ENCODE measurements at places on chromosomes 5 and 9.
A peak's percentile ranks its signal among the peaks of the same experiment; 100 is the strongest.

DNA sequence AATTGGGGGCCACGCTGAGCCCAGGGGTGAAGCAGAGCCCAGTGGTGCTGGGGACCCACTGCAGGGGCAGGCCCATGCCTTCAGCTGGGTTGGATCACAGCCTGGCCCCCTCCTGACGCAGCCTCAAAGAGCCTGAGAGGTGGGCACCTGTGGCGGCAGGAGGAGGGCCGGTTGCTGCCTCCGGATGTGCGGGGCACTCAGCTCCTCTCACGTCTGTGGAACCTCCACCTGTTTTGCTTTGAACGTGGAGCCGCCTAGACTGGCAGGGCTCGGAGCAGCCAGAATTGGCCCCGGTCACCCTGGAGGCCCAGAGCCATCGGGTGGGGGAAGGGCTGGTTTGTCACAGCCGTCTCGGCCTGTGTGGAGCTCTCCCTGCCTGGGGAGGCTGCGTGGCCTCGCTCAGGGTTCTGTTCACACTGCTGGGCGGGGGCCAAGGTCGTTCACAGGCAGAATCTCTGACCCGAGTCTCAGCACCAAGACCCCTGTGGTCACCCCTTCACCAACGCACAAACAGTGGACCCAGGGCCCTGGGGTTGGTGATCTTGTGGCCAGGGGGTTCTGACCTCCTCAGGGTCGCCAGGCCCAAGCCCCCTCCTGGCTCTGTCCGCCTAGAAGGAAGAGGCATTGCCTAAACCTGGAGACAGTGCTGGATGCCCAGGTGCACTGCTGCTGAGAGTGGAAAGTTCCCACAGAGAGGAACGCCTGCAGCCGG, 9.2 kb upstream of the SLC9A3 start:
- no peak for DNase-seq

DNA sequence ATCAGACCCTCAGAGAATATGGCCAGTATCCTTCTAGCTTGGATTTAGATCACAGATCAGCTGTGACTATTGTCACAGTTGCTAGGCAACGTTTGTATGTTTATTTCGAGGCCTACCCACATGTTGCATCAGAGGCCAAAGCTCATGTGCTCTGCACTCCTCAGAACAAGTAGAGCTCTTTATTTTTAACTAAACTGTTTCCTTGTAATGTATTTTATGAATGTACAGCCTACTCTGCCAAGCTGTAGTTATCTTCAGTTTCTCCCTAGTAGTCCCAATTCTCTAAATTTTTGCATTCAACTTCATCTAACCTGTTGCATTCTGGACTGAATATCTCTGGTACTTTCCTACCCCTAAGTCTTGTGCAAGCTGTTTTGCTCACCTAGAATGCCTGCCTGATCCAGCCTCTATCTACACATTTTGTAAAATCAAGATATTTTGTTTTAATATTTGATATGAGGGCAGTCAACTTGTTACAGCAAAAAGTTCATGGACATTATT, 52.8 kb downstream of the CAST start:
- peak; percentile 28 for DNase-seq

- DNase-seq, result no peak
These were observed 168.9 kb downstream of the MAPKAP1 start for GRCh38 chr9:125538092-125538473.

DNA sequence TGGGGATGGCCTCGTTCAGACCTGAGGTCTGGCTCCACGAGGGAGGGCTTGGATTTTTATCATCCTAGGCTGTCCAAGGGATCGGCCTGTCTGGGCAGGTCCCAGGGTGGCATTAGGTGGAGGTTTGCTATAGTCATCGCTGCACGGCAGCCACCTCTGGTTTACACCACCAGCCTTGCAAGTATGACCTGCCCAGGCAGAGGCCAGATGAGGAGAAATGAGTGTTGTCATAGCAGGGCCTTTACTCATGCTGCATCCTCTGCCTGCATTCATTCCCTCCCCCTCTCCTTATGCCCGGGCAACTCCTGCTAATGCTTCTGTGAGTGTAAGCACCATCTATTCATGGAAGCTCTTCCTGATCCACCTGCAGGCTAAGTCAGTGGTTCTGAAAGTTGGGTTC, 15.3 kb upstream of the NDST1 start:
- no peak for DNase-seq

- no peak for DNase-seq
These were observed 2.4 kb upstream of the ARHGEF37 start for GRCh38 chr5:149578896-149579295.
